Suprapubic skin (tissue), 4 donors: ENCODE measurements at places on chromosomes 3 and 15.
A peak's percentile ranks its signal among the peaks of the same experiment; 100 is the strongest.

DNA sequence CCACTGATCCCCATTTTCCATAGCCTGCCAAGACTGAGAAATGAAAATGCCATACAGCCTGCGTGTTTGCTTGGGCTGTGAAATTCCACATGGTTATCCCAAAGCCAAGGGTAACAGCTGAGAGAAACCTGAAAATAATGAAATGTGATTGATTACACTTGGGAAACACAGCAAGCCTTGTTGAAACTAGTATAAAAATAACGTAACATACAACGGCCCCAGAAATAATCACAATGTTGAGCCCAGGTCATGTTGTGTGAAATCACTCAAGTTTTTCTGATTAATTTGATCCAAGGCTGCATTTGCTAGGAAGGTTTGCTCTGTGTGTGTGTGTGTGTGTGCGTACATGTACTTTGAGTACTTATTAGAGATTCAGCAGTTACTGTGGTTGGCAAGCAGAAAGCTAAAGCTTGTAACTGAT, 269.0 kb downstream of the OXSM start:
- no peak overlapping the region for H3K4me3 ChIP-seq
- no peaks in the 10 kb centered on the region for H3K4me1 ChIP-seq
- no peak for DNase-seq
- no peaks in the 10 kb centered on the region for H3K27me3 ChIP-seq
- H3K27ac ChIP-seq: no peak overlapping the region

DNA sequence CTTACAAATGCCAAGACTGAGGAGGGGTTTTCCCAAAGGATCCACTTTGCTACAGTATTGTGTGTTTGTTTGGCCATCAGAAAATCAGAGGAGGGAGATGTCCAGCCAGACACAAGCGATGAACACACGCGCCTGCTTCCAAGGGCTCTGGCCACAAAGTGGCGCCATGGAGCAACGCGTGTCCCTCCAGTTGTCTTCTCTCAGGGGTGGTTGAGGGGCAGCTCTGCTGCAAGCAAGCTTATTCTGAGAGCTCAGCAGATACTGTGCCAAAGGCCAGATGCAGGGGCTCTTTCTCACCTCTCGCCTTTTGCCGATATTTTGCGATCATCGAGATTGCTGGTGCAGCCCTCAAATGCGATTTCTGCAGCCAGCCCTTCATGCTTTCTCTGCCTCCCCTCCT, 88.9 kb upstream of the OSBPL11 start:
- no peaks in the 10 kb centered on the region for H3K27me3 ChIP-seq
- no peak overlapping the region for H3K27ac ChIP-seq

- DNase-seq: no peak
- peak overlapping the region; percentile 44 for H3K27ac ChIP-seq
- no peak overlapping the region for H3K4me3 ChIP-seq
- peaks cover 33% of the 10 kb centered on the region for H3K4me1 ChIP-seq
- peaks cover 90% of the 10 kb centered on the region for H3K36me3 ChIP-seq
Measured at GRCh38 chr3:14137004-14137403, 12.2 kb downstream of the TMEM43 start.

DNA sequence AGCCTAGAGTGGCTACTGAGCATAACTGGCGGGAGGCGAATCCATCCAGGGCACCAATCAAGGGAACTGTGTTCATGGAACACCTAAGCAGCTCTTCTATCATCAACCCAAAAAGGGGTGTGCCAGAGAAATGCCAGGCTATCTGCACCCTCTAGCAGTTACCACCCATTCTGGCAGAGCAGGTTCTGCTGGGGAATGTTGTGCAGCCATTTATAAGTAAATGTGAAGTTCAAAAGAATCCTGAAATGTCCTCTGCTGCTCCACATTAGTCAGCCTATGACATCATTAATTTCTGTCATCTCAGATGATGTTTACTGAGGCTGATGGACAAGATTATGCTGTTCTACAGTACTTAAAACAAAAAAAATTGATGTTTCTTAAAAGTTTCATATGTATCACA, 7.7 kb downstream of the SKIC8 start:
- peaks cover 6% of the 10 kb centered on the region for H3K4me1 ChIP-seq
- H3K27ac ChIP-seq: no peak overlapping the region
- H3K27me3 ChIP-seq: no peaks in the 10 kb centered on the region
- H3K36me3 ChIP-seq: peaks cover 51% of the 10 kb centered on the region
- H3K4me3 ChIP-seq: no peak overlapping the region

- H3K4me1 ChIP-seq: no peaks in the 10 kb centered on the region
- no peak overlapping the region for H3K27ac ChIP-seq
- no peaks in the 10 kb centered on the region for H3K27me3 ChIP-seq
- no peak overlapping the region for H3K4me3 ChIP-seq
- no peak for DNase-seq
Measured at GRCh38 chr15:42672444-42672843, 64.5 kb downstream of the CDAN1 start.

- H3K27me3 ChIP-seq: no peaks in the 10 kb centered on the region
- no peak for DNase-seq
- H3K27ac ChIP-seq: no peak overlapping the region
- peaks cover 38% of the 10 kb centered on the region for H3K4me1 ChIP-seq
Measured at GRCh38 chr3:197292083-197292646, 6.2 kb downstream of the DLG1 start.

DNA sequence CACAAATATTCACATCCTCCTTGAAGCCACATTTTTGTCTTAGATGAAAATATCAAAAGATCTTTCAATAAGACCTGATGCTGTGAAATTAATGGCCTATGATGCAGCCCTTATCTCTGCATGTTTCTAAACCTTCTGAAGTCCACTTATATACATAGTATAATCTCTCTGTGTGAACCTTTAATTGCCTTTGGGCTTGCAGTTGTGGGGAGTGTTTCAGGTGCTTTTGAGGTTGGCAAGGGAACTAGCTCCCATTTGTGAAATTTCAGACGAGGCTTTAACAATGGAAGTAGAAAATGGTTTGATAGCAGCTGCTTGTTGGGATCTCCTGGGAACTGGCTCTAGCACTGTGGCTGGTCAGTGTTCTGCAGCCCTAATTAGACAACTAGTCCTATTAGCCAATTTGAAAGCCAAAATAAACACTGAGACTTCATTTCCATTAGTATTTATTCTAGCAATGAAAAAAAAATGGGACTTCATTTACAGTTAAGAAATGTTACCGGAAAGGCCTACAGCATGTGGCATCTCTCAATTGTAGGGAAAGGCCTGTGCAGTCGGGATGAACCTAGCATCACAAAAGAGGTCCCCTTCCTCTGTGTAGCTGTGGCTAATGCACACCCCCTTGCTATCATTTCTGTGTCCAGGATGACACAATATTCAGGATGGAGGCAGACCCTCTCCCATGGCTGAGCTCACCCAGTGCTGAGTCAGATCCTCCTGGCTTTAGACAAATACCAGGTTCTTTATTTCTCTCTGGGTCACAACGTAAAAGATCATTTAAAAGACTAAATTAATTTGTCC, 140.7 kb upstream of the TRIM42 start:
- no peaks in the 10 kb centered on the region for H3K4me1 ChIP-seq
- H3K27ac ChIP-seq: no peak overlapping the region
- no peak overlapping the region for H3K4me3 ChIP-seq
- H3K36me3 ChIP-seq: no peaks in the 10 kb centered on the region
- DNase-seq: no peak
